ENCODE measurements at places on chromosomes 2 and 18.

GRCh38 chr2:105934467-105934866 lies 189.8 kb downstream of the NCK2 start:
- peak; percentile 65 for DNase-seq

DNA sequence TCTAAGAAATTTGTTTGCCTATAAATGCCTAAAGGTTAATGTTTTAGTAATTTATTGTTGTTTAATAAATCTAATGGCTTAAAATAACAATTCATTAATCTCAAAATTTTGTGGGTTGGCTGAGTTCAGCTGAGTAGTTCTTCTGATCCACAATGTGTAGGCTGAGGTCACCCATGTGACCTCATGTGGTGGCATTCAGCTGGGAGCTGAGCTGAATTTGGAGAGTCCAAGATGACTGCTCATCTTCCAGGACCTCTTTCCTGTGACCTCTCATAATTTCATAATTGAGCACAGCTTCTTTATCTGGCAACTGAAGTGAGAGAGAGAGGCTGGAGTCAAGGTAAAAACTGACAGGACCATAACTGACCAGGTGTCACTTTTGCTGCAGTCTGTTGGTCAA lies 132.4 kb downstream of the TXNL1 start:
- DNase-seq: no peak

GRCh38 chr2:169980643-169981042 lies 153.4 kb downstream of the UBR3 start:
- DNase-seq: no peak

GRCh38 chr2:144753416-144753815 lies 233.5 kb upstream of the ZEB2 start:
- DNase-seq: no peak

DNA sequence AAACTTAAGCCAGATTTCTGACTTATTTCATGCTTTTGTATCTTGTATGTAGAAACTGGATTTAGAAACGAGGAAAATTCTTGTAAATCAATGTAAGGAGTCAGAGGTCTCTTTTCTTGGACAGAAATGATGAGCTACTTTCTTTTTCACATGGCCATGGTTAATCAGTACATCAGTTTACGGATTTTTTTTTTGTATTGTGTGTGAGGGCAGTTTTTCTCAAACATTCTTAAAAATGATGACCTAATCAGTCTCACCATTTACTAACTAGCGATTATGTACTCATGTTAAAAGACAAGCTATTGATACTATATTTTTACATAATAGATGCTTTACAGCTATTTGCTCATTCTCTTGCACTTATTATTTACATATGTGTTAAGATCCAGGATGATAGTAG lies 165.2 kb upstream of the DOCK10 start:
- no peak for DNase-seq

DNA sequence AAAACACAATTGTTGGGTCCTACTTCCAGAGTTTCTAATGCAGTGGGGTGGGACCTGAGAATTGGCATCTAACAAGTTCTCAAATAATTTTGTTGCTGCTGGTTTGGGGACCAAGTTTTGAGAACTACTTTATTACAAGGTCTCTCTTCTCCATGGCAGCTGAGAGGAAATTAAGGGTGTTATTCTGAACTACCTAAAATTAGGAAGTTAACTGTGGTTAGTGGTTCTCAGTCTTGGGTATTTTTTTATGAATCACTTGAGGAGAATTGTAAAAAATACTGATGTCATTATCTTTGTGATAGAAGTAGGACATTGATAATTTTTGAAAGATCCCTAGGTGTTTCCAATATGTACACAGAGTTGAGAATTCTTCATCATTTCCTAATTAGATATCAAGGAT lies 210.2 kb downstream of the MC4R start:
- DNase-seq: no peak

- no peak for DNase-seq
Observed at GRCh38 chr2:74555610-74556103, 1.1 kb downstream of the DOK1 start.

- no peak for DNase-seq
Observed at GRCh38 chr2:187102381-187102780, 253.4 kb upstream of the ZSWIM2 start.

GRCh38 chr2:173397539-173397938 lies 42.9 kb downstream of the CDCA7 start:
- no peak for DNase-seq

- no peak for DNase-seq
Observed at GRCh38 chr2:20093263-20094141, 42.1 kb upstream of the LAPTM4A start.

DNA sequence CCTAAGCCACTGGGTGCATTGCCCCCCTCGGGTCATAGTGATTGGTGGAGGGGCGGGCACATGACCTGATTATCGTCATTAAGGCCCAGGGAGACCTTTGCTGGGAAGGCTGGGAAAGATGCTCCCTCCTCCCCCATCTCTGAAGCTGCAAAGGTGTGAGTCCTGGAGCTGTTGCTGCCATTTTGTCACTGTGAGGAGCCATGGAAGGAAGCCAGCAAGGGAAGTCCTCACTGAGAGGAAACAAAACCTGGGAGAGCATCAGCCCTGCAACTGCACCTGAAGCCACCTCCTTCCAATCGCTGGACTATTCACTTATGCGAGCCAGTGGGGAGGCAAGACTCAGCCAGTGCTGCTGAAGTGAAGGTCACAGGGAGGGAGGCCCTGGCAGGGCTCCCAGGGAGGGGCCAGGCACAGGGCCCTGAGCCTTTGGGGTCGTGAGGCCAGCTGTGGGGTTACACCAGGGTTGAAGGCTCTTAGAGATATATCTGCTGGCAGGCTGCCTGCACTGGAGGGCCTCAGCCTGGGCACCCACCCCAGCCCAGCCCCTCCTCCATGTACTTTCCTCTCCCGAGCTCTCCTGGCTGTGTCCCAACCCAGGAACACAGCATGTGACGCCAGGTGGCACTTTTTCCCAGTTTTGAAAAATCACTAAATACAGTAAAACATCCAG lies 10.7 kb upstream of the FAHD2A start:
- no peak for DNase-seq

GRCh38 chr2:68739595-68740399 lies 5.2 kb downstream of the ARHGAP25 start:
- DNase-seq: no peak

GRCh38 chr2:235262750-235263149 lies 231.1 kb upstream of the AGAP1 start:
- no peak for DNase-seq

DNA sequence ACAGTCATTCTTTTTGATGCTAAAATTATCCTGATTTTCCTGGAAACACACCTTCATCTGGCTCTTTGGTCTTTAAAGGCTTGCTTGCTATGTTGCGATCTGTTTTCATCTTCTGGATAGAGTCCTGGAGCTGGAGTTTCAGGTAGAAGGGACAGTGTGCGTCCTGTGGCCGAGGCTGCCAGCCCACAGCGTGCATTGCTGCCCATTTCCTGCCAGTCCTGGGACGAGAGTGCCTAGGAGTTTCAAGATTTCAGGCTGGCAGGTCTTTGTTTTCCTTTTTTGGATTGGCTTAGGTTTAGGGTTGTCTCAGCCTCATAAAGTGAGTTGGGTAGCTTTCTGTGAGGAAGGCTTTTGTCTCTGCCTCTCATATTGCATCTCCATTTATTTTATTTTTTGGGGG lies 14.5 kb downstream of the DGKD start:
- no peak for DNase-seq

- DNase-seq: no peak
Observed at GRCh38 chr18:3152294-3152693, 67.5 kb downstream of the MYOM1 start.

- no peak for DNase-seq
Observed at GRCh38 chr2:231191896-231192872, 6.2 kb upstream of the ARMC9 start.

GRCh38 chr2:2831633-2832032 lies 500.6 kb upstream of the MYT1L start:
- no peak for DNase-seq

DNA sequence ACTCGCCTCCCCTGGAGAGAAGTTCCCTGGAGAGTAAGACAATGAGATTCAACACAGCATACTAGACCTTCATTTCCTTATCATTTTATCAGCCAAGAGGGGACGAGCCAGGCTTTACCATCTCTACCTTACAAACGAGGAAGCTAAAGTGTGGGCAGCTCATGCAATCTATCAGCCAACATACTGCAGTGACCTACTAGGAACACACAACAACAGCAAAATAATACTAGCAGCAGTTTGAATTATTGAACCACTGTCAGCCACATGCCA lies 60.0 kb upstream of the TEX51 start:
- DNase-seq: no peak

DNA sequence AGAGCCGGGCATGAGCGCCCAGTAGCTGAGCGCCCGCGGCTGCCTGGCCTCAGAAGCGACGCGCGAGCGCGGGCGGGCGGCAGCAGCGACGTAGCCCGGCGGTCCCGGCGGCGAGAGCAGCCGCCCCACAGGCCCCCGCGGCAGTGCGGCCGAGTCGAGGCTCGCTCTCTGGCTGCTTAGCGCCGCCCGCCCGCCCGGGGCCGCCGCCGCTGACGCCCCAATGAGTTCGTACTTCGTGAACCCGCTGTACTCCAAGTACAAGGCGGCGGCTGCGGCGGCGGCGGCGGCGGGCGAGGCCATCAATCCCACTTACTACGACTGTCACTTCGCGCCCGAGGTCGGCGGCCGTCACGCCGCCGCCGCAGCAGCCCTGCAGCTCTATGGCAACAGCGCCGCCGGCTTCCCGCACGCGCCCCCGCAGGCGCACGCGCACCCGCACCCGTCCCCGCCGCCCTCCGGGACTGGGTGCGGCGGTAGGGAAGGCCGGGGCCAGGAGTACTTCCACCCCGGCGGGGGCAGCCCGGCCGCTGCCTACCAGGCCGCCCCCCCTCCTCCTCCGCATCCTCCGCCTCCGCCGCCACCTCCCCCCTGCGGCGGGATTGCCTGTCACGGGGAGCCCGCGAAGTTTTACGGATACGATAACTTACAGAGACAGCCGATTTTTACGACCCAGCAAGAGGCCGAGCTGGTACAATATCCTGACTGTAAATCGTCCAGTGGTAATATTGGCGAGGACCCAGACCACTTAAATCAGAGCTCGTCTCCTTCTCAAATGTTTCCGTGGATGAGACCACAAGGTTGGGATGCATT lies 847 bp downstream of the HOXD8 start:
- no peak for DNase-seq

GRCh38 chr18:33557706-33558105 lies 20.3 kb upstream of the ASXL3 start:
- DNase-seq: no peak

DNA sequence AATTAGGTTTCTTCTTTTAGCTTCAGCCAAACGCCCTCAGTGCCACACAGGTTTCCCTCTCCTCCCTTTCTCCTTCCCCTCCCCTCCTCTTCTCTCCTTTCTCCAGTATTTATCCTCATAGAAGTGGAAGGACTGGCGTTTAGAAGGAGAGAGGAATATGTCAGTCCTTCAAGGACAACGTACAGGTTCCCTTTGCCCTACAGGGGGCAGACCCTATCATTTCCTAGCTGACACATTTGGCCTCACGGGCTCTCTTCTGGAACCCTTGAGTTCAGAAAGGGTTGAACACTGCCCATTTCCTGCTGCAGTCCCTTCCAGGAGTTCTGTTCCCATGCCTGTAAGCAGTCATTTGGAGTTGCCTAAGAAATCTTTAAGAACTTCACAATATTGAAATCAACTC lies 46.1 kb downstream of the CDCA7 start:
- no peak for DNase-seq

- no peak for DNase-seq
Observed at GRCh38 chr18:23038712-23039111, 96.6 kb upstream of the CABLES1 start.

- peak; percentile 18 for DNase-seq
Observed at GRCh38 chr2:242085941-242086621, 216.6 kb downstream of the RTP5 start.

DNA sequence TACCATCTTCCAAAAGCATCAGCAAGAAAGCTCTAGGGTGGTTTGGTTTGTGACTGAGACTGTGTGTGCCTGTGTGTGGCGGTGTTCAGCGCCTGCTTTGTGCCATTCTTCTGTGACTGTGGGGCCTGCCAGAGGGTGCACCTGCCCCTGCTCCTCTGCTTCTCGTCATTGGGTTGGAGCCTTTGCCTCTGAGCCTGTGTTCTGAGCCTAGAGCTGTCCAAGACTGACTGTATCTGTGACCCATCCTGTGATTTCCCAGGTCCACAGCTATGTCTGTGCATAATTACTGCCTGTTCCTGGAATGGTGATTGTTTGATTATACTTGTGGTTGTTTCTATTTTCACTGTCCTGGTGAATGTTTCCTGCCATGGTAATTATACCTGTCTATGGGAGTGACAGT lies 57.1 kb upstream of the KLHL29 start:
- DNase-seq: no peak

- no peak for DNase-seq
Observed at GRCh38 chr2:113784823-113785744, 28.6 kb upstream of the SLC35F5 start.

DNA sequence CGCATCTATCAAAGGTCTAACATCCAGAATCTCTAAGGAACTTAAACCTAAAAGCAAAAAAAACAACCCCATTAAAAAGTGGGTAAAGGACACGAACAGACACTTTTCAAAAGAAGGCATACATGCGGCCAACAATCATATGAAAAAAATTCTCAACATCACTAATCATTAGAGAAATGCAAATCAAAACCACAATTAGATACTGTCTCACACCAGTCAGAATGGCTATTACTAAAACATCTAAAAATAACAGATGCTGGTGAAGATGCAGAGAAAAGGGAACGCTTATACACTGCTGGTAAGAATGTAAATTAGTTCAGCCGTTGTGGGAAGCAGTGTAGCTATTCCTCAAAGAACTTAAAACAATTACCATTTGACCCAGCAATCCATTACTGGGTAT lies 38.0 kb downstream of the PPP3R1 start:
- no peak for DNase-seq

DNA sequence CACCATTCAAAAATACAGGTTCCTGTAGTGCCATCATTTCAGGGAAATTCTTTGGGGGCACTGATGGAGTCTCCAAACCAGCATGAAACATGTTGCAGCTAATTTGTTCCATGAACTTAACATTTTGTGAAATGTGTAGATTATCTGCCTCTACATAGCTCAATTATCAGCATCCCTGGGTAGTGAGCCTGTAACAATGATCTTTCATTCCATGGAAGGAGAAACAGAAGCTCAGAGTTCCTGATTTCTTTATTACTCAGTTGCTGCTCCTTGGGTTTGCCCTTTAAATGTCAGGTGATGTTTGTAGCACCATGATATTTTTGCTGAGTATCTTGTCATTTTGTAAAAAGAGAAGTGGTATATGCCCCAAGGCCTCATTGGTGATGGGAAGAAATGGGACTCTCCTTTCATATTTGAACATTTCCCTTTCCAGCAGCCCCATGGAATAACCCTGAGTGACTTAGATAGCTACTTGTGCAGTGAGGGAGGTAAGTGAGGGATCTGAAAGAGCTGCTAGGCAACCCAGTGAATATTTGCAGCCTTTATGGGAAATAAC lies 146.9 kb downstream of the CERS6 start:
- no peak for DNase-seq

GRCh38 chr2:88053934-88054781 lies 1.4 kb downstream of the KRCC1 start:
- no peak for DNase-seq

GRCh38 chr2:162473-163382 lies 101.1 kb downstream of the SH3YL1 start:
- no peak for DNase-seq
